ENCODE measurements at places on chromosomes 6 and 20. TPM values are rescaled to one million over a fixed set of nuclear protein-coding genes. Genes with fewer than 3 reads are reported as not detected.

GRCh38 chr6:5663259-5663658, 343.5 kb downstream of the NRN1 start:
- no peak for DNase-seq

DNA sequence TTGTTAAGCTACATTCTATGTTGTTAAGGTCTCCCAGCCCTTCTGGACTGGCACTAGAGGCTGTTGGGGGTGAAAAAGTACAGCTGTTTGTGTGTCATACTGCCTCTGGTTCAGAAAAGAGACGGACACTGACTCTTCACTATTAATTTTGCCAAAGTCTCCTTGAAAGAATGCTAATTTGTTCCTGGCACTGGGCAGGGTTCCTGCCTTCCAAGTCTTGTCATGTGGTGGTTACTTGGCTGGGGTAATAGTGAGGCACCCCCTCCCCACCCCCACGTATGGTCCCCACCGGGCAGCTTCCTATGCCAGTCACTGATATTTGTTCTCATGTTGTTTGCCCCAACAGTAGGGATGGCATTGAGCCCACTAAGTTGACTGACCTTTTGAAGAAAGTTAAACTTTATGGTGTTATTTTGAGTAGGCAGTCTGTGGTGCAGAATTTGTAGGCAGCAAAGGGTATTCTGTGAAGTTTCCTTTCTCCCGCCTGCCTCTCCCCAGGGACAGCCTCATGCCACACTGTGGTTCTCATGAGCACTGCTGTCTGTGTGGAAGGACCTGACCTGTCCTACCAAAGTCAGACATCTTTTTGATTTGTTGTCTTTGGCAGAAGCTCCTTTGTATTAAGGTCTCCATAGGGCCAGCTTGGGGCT, 8.7 kb downstream of the CDS2 start:
- DNase-seq: no peak

- no peak for DNase-seq
Observed at GRCh38 chr6:10269814-10270472, 144.9 kb downstream of the TFAP2A start.

GRCh38 chr6:117459204-117459944, 23.1 kb upstream of the DCBLD1 start:
- no peak for DNase-seq

GRCh38 chr20:40535816-40536215, 153.2 kb downstream of the MAFB start:
- no peak for DNase-seq

DNA sequence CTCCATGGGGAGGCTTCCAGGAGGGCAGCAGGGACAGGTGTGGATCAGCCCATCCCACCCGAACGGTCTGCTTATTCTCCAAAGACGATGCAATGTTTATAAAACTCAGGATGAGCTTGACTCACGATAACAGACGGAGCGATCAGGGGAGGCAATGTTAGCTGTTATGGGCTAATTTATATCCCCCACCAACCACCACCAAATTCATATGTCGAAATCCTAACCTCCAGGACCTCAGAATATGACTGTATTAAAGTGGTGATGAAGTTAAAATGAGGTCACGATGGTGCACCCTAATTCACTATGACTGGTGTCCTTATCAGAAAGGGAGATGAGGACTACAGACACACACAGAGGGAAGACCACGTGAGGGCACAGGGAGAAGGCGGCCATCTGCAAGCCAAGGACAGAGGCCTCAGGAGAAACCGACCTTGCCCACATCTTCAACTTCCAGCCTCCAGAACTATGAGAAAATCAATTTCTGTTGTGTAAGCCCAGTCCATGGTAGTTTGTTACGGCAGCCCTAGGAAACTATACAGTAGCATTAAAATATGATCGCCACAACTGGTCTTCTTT, 7.0 kb downstream of the ADTRP start:
- DNase-seq: no peak

- no peak for DNase-seq
Observed at GRCh38 chr20:50555662-50556061, 45.5 kb downstream of the PTPN1 start.

- no peak for DNase-seq
Observed at GRCh38 chr6:138652824-138653223, 120.7 kb upstream of the CCDC28A start.

DNA sequence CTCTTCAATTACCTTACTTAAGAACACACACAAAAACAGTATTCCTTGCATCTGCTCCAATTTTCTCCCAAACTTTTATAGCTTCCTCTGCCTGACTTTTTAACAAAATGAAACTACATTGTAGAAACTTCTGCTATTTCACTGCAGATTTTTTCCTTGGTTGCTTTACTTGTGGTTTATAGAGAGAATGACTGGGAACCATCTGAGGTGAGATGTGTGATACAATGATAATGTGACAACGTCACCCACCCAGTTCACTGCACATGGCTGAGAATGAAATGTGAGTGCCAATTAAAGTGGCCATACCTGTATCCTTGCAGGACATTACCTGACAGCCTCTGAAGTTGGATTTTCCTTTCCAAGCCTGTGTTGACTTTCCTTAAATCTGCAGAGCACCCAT, 258.4 kb downstream of the CD83 start:
- no peak for DNase-seq

DNA sequence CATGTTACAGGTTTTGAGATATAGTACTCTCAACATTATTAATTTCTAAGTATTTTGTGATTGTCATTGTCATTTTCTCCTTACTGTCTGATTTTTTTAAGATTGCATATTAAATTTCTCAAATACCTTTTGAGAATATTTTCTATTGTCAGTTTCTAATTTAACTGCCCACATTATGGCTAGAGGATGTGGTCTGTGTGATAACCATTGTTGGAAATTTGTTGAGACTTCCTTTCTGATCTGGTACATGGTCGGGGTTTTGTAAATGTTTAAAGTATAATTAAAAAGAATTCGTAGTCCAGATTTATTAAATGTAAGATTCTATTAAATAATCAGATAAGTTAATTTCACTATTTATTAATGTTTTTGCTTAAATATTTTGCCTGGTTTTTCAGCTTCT, 60.1 kb downstream of the SLX4IP start:
- DNase-seq: no peak

DNA sequence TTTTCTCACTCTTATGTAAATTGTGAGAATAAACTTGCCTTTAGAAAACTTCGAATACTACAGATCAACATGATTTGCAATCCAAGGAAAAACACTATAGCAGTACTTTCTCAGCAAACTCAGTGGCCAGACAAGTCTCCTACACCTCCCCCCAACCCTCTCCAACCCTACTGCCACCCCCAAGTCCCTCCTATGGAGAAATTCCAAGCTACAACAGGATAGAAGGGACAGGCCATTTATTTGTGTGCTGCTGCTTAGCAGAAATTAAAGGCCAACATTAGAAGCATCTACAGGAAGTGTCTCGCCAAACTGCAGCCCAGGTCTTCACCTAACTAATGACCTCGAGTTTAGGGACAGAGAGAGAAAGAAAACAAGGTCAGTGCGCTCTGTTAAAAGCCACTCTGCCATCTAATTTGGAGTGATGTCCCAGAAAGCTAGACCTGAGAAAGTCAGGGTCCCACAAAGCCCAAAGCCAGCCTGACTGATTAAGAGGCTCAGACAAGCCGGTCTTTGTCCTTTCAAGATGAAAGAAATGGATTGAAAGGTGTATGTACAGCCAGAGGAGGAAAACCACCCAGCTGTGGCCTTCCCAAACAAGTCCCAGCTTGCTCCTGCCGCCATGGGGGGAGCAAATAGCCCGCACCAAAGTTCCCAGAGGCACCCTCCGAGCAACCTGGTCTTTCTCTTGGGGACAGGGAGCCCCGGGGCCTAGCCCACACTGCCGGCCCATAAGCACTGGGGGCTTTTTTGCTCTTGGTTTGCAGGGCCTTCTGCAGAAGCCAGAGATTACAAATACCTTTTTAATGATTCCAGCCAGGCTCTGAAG, 3.4 kb downstream of the BMP7 start:
- no peak for DNase-seq

GRCh38 chr20:29299811-29300578, 1957.5 kb upstream of the DEFB115 start:
- DNase-seq: no peak

DNA sequence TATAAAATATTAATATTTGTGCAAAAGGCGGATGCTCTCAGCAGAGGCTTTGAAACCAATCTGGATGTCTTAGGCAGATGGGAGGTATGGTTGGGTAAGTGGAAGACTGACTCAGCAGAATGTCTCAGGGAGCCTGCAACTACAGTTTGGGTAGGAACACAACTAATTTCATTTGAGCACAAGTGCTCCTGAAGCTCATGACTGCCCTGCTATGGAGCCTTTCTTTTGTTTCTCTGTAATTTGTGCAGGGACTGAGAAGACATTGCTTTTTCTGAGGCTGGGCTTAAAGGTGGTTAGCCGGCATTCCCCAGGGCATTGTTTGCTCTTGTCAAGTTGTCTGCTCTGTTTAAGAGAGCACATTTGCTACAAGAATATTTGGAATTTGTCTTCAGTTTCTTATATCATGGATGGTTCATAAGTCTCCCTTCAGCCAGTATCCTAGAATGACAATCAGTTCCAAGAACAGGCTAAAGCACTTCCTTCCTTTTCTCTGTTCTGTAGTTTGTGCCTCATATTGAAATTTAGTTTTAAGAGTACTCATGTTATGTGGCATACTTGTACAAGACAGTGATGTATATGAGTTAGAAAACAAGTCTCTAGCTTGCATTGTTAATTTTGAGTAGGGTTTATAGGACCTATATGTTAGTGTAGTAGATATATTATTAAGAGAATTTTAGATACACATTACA, 208.3 kb downstream of the ZFAND3 start:
- DNase-seq: no peak

DNA sequence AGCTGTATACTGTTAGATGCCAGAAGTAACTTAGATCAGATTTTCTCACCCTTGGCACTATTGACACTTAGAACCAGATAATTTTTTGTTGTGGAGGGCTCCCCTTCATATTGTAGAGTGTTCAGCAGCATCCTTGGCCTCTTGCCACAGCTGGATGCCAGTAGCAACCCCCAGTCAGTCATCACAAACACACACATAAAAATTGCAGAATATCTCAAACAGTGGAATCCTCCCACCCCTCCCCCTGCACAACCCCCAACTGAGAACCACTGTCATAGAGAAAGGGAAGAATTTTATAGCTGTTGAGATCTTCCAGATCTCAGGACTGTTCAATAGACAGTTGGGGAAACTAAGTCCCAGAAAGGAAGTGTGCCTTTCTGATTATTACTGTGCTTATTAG, 81.2 kb upstream of the VSTM2L start:
- DNase-seq: no peak

DNA sequence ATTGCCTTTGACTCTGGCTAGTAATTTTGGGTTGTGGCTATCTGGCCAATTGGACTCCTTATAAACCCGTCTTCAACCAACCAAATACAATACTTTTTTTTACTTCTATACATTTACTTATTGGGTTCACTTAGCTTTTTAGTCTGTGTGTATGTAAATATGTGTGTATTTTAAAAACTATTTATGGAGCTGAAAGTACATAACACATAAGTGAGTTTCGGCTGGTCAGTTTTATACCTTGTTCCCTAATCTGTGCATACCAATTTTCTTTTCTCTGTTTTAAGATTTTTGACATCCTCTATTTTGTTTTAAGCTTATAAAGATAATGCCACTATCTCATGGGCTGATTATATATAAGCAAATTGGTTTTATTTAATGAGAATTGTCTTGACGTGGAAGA, 129.5 kb downstream of the LRRC1 start:
- DNase-seq: no peak

- no peak for DNase-seq
Observed at GRCh38 chr6:122839472-122839871, 50.4 kb downstream of the SMPDL3A start.

DNA sequence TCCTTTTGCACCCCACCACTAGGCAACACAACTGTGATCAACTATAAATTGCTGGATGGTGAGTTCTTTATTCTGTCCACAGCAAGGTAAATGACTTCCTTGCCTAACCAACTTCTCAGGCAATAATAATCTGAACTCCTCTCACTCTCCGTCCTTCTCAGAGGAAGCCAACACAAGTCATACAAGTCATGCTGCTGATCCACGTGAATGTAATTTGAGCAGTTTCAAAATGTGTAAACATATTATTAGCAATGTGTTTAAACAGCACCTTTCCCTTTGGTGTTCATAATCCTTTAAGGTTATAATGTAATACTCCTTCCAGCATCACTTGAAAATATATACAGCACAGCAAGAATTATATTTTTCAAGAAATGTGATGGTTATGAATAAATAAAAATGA, 127.9 kb downstream of the QRSL1 start:
- DNase-seq: no peak

GRCh38 chr6:14149739-14150130, 32.2 kb downstream of the CD83 start:
- no peak for DNase-seq

- DNase-seq: no peak
Observed at GRCh38 chr20:59351157-59352040, 51.0 kb downstream of the EDN3 start.

GRCh38 chr6:82183642-82184282, 63.8 kb downstream of the IBTK start:
- DNase-seq: no peak

DNA sequence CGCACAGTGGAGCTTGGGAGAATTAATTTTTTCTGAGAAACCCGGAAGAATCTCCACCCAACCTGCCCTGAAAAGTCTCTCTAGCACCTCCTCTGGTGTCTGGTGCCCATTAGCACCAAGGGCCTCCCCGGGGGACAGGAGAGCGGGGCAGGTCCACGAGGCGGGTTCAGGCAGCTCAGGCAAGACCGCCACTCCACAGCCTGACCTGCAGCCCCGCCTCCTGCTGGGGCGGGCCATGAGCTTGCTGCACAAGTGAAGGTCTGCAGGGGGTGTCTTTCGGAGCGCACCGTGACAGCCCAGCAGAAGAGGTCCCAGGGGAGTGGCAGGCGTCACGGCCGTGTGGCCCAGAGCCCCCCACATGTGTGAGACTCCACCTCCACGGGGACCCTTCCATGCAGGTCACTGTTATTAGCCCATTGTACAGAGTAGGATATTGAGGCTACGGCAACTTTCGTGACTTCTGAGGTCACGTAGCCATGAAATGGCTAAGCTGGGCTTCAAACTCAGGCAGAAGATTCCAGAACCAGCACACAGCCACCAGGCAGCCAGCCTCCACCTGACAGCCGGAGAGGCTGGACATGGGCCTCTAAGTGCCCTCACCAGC, 63.9 kb upstream of the SLCO4A1 start:
- no peak for DNase-seq

Gene CTCFL
- not detected for total RNA-seq

Gene GRM4
- 0.14 TPM for total RNA-seq

Gene IBTK
- 25.3 TPM for total RNA-seq

Gene SRSF12
- total RNA-seq: not detected

Gene GSTA2
- not detected for total RNA-seq

Gene AGER
- total RNA-seq: 52.3 TPM

Gene RIN2
- 0.25 TPM for total RNA-seq

Gene MLN
- not detected for total RNA-seq

Gene LTA
- 16.7 TPM for total RNA-seq

Gene CFB
- total RNA-seq: 2.1 TPM

Gene NHLRC1
- 0.64 TPM for total RNA-seq

Gene KIAA0408
- 3.5 TPM for total RNA-seq

Gene MLIP
- total RNA-seq: not detected

Gene GLP1R
- not detected for total RNA-seq

Gene ADTRP
- total RNA-seq: 1.9 TPM

Gene STMND1
- not detected for total RNA-seq

Gene MOG
- not detected for total RNA-seq

All from activated naive CD8-positive, alpha-beta T cell treated with anti-CD3 and anti-CD28 coated beads, Interleukin-2, amount 10 ng/mL, durations not matched to agents 7 days and 5 days (primary cell).